ENCODE measurements at places on chromosomes 13 and 19.
A peak's percentile ranks its signal among the peaks of the same experiment; 100 is the strongest.

GRCh38 chr13:27012482-27013197, 159.0 kb downstream of the USP12 start:
- DNase-seq = peak; percentile 90

- DNase-seq = no peak
These were observed 193.5 kb upstream of the NBEA start for GRCh38 chr13:34748596-34748995.

- no peak for DNase-seq
These were observed 6.8 kb downstream of the FUT6 start for GRCh38 chr19:5832527-5833216.

- no peak for DNase-seq
These were observed 153.2 kb upstream of the SOX1 start for GRCh38 chr13:111913761-111914140.

DNA sequence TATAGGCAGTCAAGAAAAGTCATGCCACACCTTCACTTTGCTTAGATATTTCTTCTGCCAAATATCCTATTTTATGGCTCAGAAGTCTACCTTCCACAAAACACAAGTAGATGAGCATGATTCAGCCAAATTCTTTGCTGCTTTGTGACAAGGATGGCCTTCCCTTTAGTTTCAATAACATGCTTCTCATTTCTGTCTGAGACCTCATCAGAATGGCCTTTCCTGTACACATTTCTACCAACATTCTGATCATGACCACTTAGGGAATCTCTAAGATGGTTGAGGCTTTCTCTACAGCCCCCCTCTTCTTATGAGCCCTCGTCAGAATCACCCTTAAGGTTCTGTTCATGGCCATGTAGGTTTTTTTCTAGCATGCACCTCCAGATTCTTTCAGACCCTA, 96.2 kb downstream of the COL4A2 start:
- peak; percentile 75 for DNase-seq

GRCh38 chr19:3761382-3762129, at the start of gene APBA3:
TSS of gene APBA3 (minus strand) at chr19:3761692. CDS start at chr19:3760264, 1,428 bp downstream.
- DNase-seq = peak; percentile 87

GRCh38 chr19:48818234-48818820, 7.5 kb upstream of the BCAT2 start:
- no peak for DNase-seq

DNA sequence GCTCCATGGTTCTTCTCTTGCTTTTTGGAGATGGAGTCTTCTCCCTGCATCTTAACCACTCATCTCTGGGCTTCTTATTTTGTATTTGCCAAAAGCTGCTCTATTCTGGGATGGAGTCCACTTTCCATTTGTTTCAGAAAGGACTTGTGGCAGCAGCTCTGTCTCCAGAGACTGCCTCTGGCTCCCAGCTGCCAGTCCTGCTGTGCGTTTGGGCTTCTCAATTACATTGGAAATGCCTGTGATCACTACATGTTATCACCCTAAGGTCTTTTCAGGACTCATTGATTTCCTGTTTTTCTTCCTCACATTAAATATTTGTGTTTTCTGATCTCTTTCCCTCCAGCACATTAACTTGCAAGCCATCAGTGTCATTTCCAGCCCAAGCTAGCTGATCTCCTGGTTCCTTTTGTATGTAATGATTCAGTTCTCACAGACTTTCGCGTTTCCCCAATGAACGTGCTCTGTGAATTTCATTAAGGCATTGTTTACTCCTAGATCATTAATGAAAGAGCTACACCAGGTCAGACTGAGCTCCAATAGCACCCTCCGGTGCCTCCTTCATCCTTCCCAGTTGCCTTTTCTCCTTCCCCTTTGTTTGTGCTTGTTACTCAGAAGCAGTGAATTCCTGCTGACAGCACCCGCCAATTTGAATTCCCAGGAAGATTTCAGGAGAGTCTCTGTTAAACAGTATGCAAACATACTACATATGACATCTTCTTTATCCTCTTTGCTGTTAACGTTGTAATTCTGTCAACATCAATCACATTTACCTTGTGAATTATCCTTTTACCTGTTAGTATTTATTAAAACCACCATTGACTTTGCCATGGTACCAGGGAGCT, 3.0 kb downstream of the CBY2 start:
- DNase-seq = no peak

DNA sequence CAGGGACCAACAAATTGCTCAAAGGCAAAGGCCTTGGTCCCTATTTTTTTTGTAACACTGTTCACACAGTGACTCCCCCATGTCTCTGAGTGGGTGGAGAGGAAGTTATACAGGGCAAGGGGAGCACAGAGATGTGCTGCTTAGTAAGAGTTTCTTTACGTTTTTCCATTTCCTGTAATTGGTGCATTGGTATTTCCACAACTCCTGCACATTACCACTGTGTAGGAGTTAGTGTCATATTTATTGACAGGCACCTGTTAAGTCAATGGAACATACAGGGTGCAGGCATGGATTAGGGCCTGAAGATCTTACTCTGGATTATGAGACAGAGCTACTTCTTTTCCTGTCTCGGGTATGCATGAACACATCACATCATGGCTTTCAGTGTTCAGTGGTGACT, 45.2 kb downstream of the SOX21 start:
- no peak for DNase-seq

DNA sequence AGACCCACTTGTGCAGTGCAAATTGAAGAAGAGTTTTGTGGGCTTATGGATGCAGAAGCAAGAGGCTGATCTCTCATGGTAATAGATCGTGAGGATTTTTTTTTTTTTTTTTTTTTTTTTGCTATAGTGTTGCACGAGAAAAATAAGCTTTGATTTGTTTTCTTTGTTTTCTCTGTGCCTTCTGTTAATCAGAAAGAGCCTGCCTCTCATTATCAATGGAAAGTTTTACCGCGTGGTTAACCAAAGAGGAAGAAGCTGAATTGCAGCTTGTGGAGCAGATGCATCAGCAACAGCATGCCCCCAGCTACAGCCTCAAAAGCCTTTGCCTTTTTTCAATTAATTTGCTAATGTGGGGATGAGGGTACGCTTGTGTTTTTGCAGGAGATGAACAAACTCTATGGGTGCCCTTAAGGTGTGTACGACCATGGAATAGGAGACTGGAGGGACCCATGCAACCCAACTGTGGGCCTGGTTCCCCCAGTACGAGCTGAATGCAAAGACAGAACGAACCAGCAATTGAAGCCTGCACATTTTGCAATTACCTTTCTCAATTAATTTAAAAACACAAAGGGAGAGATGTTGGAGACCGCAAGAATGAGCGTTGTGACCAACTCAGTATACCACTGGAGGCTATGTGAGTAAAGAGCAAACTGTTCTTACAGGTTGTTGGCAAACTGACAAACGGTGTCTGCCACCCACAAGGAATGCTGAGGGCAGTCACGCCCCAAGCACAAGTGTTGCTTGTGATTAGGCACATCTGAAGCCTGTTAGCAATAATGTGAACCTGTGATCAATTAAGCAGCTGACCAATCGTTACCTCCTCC, 58.6 kb upstream of the SPRY2 start:
- peak; percentile 11 for DNase-seq

DNA sequence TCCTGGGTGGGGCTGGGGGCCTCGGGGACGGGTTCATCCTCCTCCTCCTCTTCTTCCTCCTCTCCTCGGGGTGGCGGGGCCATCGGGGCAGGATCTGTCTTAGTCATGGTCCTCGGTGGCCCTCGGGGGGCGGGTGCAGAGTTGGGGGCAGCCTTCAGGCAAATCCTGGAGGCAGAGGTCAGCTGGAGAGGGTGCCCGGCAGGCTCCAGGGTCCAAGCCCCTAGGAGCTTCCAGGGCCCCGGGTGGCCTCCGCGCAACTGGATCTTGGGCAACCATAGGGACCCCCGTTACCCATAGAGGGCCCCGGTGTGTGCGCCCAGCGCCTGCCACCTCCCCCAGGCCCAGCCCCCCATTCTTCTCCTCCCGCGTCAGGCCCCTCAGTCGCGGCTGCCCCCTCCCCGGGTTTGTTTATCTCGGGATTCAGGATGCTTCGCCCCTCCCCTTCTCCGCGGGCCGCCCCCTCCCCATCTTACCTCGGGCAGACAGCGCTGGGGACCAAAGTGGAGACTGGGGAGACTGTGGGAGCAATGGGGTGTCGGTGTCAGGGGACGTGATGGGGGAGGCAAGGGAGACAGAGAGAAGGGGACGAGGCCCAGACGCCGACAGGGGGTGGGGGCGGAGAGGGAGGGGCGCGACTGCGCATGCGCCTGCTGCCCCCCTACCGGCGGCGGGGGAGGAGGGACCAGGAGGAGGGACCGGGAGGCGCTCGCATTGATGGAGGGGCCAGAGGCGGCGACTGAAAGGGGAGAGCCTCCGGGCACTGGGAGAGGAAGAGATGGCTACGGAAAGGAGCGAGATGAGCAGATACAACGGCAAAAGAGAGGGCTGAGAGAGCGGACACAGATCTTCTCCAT, at the start of gene CLIP3:
CLIP3 (minus strand) TSS at position 623 of the 854 bp plus-strand sequence; CDS start at position 107, 516 bp downstream.
- peak; percentile 54 for DNase-seq

DNA sequence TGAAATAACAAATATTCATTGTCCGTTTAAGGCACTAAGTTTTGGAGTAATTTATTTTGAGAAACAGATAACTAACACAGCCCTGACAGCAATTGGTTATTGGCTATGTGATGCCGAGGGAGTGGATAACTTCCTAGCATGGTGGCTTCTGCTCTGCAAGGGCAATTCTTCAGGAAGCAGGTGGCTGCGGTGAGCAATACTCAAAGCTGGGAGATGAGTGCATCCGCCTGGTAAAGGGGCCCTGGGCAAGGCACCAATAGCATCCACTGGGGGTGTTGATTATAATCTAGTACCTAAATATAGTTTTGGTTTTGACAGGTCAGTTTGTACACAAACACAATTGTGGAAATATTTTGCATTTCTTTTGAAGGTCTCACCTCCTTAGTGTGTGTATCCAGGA, 41.0 kb downstream of the CCDC70 start:
- DNase-seq = no peak

GRCh38 chr19:40586611-40587010, 9.9 kb downstream of the SHKBP1 start:
- DNase-seq = no peak

DNA sequence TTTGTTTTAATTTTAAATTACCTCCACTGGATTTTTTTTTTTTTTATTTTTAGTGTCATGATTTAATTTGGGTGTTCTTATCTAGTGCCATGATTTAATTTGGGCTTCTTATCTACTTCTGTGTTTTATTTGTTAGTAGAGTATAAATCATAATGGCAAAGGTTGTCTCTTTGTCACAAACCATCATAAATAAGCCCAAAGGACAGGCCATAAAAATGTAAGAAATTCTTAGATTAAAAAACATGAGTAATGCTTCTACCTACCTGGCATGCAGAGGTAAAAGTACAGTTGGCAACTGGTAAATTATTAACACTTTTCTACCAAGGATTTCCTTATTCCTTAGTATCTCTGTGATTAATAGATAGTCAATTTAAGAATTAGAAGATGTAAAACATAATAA, 55.2 kb downstream of the ERCC5 start:
- DNase-seq = no peak

GRCh38 chr19:1315470-1316166, 29.9 kb downstream of the EFNA2 start:
- DNase-seq = peak; percentile 51

- DNase-seq = no peak
These were observed 3.0 kb upstream of the SHISA7 start for GRCh38 chr19:55446060-55446459.

DNA sequence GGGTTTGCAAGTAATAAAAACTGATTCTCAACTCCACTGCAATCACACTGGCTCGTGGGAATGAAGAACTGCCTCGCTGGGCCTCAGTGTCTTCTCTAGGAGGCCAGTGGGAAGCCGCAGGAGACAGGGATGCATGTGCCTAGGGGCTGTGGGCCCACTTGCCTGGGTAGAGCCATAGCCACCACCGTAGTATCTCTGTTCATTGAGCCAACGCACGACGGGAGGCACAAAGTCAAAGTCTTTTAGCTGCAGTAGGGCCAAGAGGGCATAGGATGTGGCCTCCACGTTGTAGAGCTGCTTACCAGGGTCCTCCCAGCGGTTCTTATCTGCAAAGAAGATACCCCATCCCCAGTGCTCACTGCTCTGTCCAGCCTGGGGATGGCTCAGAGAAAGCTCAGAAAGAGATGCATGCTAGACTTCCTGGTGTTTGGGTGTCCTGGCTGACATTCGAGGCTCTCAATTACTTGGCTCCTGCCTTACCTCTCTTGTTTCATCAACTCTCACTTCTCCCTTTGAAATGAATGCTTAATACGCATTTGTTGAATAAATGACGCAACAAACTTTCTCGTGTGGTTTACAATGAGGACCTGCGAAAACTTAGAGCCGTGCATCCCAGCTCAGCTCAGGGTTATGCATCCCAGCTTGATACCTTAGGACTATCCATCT, 16.1 kb upstream of the TNFSF14 start:
- no peak for DNase-seq

Measured in M059J (cell line).